Colonic mucosa (tissue), 4 donors: ENCODE measurements at places on chromosomes 16 and 17.

DNA sequence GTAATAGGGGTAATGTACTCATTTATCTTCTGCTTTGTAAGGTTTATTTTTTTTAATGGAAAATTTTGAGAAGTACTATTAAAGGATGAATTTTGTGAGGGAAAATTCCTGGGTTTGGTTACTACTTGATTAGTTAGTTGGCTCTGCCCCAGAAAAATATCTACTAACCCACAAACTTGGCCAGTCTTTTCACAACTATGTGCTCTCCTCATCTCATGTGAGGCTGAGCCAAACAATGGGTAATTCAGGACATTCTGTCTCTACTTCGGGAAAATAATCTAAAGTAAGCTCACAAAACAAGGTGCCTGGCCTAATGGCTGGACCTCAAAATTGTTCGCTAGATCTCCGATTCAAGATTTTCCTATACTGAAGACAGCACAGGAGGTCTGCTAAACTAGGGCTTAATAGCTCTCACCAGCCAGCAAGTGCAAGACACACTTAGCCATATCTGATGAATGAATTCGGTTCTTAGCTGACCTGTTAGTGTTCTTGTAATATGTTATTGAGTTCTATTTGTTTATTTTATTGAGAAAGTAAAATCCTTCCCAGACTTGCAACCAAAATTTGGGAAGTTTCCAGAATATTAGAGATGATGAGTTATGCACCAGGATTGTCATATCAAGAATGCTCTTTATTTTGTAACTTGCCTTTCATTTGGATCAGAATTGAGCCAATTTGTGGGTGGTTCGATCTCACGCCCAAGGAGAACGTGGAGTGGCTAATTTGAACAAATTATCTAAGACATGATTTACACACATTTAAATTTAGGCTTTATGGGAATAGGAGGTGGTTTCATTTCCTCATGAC is 5.7 kb downstream of the KCNJ16 start:
- DNase-seq, result no peak

DNA sequence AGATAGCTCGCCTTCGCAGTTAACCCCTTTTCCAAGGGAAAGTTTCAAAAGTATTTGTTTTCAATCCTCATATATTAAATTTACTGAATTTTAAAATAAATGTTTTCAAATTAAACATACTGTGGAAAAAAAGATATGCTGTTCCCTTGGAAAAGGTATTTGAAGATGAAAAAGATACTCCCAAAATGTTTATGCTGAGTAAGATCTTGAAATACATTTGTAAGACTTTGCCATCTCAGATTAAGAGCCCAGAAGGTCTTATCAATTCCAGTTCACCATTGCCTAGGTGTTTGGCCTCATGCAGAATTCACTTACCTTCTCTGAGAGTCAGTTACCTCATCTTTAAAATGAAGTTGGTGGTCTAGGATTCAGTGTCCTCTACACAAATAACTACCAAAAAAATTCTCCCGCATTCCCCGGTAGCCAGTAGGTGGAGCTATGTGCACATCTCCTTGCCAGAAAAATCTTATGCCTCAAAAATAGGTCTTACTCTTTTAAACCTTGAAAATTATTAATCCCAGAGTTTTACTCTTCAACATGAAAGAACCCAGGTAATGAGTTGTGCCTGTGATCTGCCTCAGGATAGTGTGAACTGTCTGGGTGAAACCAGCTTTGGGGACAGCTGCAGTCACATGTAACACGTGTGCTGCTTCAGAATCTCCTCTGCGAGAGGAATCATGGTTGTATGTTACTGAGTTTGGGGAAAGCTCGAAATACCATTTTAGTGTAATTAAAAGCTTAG is 178.3 kb downstream of the MRTFB start:
- peak; percentile 45 for DNase-seq

DNA sequence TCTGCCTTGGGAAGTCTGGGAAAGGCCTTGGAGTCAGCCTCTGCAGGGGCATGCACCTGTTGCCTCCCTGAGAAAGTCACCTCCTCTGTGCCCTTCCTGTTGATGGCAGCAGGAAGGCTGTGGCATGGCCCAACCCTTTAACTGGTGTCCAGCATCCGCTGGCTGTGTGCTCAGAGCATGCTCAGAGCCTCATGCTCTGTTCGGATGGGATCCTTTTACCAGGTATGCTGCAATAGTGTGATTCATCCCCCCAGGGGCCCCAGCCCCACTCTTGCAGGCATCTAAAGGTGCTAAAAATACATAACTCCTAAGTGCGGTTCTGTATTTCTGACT is 24.9 kb downstream of the KLHL36 start:
- DNase-seq, result no peak

- DNase-seq, result peak; percentile 92
Measured at GRCh38 chr16:8674413-8675022, at the start of gene ABAT. Gene ABAT, plus strand, starts transcription at chr16:8674617. Its CDS starts 61,123 bp downstream, at chr16:8735740.

- no peak for DNase-seq
Measured at GRCh38 chr16:54285414-54286089, 1.0 kb downstream of the IRX3 start.

DNA sequence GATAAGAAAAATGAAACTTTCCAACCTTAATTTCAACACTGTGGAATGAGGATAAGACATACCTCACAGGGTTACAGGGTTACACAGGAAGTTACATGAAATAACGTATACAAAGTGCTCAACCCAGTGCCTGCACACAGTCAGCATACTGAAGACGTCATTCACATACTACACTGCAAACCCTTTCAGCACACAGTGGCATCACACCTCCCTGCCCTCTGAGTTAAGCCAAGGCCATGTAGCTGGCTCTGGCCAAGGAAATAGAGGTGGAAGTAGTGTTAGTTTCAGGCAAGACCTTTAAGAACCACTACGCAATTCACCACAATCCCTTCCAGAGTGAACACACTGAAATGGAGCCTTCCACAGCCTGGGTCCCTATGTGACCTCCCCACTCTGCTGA is 46.6 kb upstream of the GSG1L start:
- DNase-seq, result no peak

GRCh38 chr16:21611556-21612384 is 12.4 kb downstream of the METTL9 start:
- DNase-seq, result no peak

DNA sequence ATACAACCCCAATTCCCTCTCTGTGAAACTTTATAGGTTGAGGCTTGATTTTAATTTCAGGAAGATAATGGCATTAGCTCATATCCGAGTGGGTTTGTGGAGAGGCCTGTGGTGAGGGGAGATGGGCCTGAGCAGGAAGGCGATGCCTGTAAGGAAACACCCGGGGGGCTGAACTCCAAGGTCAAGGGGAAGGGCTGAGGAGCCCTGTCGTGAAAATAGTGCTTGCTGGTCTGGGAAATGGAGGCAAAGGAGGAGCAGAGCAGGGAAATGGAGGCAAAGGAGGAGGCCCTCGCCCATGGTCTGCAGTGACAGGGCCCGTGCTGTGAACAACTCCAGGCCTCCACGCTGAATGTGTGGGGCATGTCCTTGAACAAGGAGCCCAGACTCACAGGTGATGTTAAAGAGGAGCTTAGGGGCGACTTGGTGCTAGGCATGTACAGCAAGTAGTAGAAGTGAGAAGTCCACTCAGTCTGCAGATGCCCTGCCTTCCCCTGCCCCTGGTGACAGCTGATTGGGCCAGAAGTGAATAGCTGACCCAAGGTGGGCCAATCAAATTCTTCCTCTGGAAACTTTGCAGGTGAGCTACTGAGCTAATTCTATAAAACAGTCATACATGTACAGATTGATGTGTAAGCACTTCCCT is 38.1 kb downstream of the MRPS23 start:
- no peak for DNase-seq

DNA sequence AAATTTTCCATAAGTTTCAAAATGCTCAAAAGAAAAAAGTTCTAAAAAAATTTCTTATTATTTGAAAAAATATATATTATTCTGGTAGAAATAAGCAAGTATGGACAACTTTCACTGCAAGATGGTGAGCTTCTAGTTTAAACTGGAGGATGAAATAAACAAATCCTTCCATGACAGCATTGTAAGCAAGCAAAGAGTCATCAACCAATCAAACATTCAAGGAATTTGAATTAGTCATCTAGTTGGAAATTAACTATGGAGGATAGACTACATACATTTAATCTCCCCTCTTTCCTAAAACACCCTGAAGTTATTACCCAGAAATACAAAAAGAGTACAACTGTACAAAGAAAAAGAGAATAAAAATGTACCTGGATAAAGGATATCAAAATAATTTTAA is 51.0 kb upstream of the IRX5 start:
- DNase-seq, result no peak

DNA sequence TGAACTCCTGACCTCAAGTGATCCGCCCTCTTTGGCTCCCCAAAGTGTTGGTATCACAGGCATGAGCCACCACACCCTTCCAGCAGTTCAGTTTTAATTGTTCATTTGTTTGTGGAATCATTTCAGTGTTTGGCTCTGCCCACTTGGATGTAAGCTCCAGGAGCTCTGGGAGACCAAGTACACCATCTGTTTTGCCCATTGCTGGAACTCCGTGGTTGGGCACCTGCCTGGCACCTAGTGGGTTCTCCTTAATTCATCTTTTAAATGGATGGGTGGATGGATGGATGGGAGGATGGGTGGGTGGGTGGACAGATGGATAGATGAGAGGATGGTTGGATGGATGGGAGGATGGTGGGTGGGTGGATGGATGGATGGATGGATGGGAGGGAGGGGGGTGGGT is 953 bp upstream of the NECAB2 start:
- no peak for DNase-seq

GRCh38 chr17:75684249-75684648 is 17.1 kb downstream of the SAP30BP start:
- no peak for DNase-seq

DNA sequence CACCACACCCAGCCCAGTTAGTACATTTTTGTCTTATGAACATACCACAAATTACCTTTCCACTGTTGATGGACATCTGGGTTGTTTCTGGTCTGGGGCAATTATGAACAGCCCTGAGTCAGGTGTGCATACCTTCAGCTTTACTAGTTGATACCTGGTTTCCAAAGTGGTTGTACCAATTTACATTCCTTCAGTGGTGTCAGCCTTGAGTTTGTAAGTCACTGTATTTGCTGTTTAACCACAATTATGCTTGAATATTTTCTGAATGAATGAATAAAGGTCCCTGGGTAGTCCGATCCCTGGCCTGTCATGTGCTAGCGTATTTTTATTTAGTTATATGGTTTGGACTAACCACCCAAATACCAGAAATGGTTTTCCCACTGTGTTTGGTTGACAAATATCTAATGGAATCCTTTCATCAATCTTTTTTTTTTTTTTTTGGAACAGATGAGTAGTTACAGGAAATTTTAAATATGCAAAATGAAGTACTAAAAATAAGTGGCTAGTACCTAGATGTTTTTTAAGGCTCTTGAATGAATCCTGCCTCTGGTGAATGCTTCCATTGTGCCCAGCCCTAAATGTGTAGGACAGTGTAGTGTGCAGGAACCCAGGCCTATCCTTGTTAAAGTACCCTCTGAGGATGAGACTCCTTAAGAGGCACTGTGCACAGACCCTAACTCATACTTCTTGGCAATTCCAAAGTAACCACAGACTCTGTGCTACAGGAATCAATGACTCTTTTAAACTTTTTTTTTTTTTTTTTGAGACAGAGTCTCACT is 3.7 kb downstream of the DUSP14 start:
- DNase-seq, result no peak
